ENCODE measurements at places on chromosomes 5 and 9.

GRCh38 chr9:83339435-83339834 lies 198.8 kb downstream of the FRMD3 start:
- no peak for DNase-seq

GRCh38 chr9:6757132-6757455 lies 679 bp upstream of the KDM4C start:
- peak; percentile 44 for DNase-seq

GRCh38 chr5:17020678-17021601 lies 84.9 kb upstream of the MYO10 start:
- DNase-seq = no peak

GRCh38 chr9:133113163-133113948 lies 7.7 kb downstream of the RALGDS start:
- no peak for DNase-seq

- no peak for DNase-seq
These were observed 34.4 kb downstream of the NCS1 start for GRCh38 chr9:130206579-130206978.

GRCh38 chr9:87644659-87645058 lies 81.3 kb upstream of the CTSL start:
- no peak for DNase-seq

DNA sequence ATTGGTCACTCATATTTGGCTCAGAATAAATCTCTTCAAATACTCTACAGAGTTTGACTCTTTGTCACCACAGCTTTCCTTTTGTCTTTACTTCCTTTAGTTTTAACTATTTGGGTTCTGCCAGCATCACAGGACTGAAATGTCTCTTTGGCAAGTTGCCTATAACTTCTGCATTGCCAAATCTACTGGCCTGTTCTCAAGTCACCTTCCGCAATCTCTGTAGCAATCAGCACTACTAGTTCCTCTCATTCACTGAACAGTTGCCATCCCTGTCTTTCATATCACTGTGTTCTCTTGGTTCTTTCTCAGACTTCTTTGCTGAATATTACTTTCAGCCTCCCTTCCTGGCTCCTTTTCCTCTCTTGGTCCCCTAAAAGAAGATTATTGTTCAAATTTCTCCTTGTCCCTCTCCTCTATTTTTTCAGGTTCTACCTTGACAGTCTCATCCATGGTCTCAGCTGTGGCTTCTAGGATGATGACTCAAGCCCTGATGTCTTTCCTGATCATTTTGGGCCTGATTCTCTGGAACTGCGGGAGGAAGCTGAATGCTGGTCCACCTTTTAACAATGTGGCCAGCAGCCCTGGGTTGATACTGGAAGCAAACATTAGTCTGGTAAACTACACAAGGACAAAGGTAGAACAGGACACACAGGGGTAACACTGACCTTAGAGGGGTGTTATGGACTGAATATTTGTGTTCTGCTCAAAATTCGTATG lies 44.0 kb upstream of the LIFR start:
- DNase-seq = no peak

DNA sequence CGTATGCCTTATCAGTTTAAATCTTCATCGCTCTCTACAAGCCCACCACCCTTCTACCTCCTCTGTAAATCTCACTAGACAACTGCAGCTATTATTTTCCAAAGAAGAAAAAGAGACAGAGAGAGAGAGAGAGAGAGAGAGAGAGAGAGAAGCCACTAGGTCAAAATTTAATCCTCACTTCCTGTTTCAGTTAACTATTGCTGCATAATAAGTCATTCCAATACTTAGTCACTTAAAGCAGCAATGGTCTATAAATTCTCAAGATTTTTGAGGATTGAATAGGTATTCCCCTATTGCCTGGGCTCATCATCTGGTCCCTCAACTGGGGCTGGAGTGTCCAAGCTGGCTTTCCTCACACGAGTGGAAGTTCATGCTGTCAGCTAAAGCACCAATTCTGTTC lies 68.8 kb downstream of the ITGA1 start:
- DNase-seq = no peak

GRCh38 chr9:100601216-100601615 lies 23.3 kb downstream of the CAVIN4 start:
- DNase-seq = no peak

- no peak for DNase-seq
These were observed 59.9 kb upstream of the ALDH1B1 start for GRCh38 chr9:38332625-38333024.

DNA sequence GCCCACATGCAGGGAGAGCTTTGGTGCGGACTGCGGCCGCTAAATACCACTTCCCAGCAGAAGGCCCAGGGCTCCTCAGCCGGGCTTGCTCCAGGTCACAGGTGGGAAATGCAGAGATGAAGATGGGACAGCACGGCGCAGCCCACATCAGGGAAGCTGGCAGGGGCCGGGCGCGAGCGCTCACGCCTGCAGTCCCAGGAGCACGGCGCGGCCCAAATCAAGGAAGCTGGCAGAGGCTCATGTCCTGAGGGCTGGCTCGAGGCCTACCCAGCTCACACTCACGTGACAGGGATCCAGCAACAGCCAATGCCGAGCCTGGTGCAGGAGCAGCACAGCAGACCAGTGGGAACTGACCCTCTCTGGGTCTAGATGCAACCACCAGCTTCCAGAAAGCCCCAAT lies 16.3 kb downstream of the LPCAT1 start:
- DNase-seq = no peak

DNA sequence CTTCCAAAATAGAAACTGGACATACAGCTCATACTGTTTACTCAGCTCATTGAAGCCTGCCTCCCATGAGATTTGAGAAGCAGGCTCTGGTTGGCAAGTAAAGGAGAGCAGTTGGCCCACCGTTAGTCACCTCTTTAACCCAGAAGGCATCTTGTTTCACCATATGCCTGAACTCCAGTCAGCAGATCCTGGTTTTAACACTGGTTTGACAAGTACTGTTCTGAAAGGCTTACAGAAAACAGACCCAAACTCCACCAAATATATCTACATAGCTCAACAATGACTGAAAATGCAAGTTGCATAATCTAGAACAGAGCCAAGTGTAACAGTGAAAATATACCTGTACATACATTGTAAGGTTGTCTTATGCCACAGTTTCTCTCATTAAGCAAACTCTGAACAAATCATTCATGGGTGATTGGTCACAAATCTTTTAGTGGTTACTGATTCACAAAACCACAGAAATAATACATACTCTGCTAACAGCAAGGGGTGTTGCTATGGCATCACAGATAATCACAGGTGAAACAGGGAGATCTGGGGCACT lies 198.8 kb downstream of the BNC2 start:
- DNase-seq = no peak

DNA sequence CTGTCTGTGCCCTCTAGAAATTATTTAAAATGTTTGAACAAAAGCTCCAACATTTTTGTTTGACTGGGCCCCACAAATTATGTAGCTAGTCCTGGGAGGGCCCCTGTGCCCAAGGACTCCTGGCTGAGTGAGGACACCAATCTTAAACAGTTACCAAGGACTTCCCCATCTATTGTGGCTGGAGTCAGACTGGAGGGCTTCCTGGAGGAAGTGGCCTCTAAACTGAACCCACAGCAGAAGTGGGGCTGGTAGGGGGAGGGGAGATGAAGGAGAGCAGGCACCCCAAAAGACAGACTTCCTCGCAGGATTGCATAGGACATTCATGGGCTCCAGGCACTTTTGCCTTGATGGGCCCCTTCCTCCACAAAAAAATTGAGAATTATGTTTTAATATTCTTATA lies 8.1 kb downstream of the ADAMTS13 start:
- DNase-seq = no peak

GRCh38 chr5:101717721-101718120 lies 578.4 kb downstream of the SLCO4C1 start:
- DNase-seq = no peak

- DNase-seq = no peak
These were observed 157.9 kb upstream of the FBN2 start for GRCh38 chr5:128695791-128696530.

DNA sequence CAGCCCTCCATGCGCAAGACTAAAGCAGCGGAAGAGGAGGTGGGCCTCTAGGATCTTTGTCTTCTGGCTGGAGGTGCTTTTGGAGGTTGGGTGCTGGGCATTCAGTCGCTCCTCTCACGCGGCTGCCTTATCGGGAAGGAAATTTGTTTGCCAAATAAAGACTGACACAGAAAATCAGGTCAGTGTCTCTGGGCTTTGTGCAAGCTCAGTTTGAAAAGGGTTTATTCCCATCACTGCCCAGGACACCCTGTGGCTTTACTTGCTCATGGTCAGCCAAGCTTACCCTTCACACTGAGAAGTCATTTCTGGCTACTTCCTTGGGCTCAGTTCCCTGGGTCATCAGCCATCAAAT lies 10.5 kb downstream of the SLC2A8 start:
- no peak for DNase-seq

- no peak for DNase-seq
These were observed 161.7 kb upstream of the KLF9 start for GRCh38 chr9:70576116-70576515.

GRCh38 chr5:171623551-171624097 lies 162.0 kb upstream of the SMIM23 start:
- DNase-seq = no peak

- no peak for DNase-seq
These were observed 124.4 kb upstream of the COL5A1 start for GRCh38 chr9:134517069-134517680.

DNA sequence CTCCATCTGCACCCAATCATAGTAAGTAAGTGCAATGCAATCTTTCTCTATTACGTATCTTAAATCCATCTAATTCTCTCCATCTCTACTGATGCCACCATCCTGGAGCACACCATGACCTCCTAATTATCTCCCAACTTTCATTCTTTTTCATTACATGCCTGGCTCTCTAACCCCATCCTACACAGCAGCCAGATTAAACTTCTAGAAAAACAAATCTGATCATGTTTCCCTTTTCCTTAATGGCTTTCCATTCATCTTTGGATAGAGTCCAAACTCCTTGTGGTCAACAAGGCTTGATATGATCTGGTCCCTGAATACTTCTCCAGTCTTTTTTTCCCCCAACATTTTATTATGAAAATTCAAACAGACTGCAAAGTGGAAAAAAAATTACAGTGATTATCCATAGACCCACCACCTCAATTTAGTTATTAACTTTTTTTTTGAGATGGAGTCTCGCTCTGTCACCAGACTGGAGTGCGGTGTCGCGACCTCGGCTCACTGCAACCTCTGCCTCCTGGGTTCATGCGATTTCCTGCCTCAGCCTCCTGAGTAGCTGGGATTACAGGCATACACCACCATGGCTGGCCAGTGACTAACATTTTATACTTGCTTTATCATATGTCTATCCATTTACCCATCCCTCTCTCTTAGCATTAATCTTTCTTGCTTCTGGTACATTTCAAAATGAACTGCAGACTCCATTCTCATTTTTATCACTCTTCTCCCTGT lies 5.2 kb downstream of the PPP2R2B start:
- no peak for DNase-seq

DNA sequence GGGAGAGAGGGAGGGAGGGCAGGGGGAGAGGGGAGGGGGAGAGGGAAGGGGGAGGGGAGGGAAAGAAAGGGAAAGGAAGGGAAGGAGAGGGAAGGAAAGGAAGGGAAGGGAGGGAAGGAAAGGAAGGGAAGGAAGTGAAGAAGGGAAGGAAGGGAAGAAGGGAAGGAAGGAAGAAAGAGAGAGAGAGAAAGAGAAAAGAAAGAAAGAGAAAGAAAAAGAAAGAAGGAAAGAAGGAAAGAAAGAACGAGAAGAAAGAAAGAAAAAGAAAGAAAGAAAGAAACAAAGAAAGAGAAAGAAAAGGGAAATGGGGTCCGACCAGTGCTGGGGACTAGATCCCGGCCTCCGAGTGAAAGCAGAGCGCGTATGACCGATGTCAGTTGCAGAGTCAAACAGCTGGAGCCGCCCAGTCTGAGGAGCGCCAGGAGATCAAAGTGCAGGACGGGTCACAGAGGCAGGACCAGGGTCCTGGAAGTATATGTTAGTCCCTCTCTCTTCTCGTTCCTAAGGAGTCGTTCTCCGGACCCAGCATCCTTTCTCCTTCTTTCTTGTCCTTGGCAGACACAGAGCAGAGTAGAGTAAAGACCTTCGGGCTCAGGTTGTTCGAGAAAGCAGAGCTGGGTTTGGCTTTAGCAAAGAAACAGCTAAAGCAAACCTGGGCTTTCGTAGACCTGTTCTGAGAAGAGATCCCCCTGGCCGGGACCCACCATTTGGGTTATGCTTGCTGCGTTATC lies 305.4 kb upstream of the MSX2 start:
- DNase-seq = no peak

GRCh38 chr5:97193355-97193688 lies 10.3 kb upstream of the RIOK2 start:
- no peak for DNase-seq

DNA sequence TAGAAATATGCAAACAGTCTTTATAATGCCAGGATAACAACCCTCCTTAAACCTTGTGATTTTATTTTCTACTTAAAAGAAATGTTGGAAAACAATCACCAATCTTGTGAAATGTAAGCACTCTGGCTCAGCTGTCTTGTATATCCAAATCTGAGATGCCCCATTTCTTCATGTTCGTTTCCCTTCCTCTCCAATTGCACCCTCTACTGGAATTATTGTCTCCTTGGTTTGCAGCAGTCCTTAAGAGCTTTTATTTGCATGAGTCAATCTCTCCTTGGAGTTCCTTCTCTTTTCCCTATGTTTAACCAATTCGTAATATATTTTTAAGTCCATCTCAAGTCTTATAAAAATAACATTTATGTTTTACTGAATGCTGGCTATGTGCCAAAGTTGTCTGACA lies 362.0 kb upstream of the CDH10 start:
- DNase-seq = no peak

DNA sequence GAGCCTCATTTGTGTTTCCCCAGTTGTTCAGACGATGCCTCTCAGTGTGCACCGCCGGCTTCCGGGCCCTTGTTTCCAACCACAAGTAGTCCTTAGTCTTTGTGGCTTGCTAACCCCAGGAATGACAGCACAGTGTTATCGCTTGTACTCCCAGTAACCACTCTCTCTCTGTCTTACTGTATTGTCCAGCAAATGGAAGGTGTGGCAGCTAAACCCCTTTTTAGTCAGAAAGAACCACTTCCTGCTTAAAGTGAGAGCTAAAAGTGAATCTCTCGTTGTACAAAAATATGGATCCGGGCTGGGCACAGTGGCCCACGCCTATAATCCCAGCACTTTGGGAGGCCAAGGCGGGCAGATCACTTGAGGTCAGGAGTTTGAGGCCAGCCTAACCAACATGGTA lies 61.3 kb downstream of the ENC1 start:
- DNase-seq = no peak

GRCh38 chr5:52837591-52838001 lies 49.9 kb downstream of the ITGA1 start:
- DNase-seq = no peak

GRCh38 chr5:41083306-41083705 lies 12.2 kb upstream of the MROH2B start:
- no peak for DNase-seq

DNA sequence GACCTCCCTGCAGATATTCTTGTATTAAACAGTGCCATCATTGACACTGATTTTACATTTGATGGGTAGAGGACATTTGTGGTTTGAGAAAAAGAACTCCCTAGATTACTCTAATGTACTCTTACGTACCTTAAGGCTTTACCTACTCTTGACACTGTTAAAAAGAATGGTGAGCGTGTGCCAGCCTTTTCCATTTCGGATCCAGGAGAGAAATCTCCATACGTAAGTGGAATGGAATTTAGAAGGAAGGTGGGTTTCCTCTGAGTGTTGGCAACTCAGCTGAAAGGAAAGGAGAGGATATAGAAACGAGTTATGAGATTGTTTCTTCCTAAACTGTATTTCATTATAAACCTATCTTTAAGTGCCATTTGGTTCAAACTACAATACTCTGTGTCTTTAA lies 40.9 kb downstream of the TNPO1 start:
- DNase-seq = no peak

Data from AG09319 (cell line).